Glutamatergic neuron (in vitro differentiated cells): ENCODE measurements at places on chromosomes 1 and 21.

DNA sequence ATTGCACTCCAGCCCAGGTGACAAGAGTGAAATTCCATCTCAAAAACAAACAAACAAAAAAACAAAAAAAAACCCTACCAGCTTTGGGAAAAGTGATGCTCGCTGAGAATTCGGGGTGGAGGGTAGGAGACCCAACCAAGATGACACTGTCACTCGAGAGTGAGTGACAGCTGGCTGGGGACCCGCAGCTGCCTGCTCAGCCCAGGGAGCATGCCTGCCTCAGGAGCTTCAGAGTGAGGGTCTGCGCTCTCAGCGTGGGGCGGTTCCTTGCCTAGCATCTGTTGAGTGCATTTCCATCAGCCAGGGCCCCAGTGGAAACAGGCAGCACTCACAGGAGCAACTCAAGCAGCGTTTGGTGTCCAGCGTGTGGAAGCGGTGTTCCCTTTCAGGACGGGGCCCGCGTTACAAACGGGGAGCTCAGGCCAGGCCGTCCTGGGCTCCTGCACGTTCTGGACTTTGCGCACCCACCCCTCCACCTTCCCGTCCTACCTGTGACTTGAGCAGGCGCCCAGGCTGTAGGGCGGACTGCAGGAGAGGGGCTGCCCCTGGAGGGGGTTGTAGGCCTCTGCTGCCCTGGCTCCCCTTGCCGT lies 5.9 kb downstream of the CSTB start:
- DNase-seq: peak; percentile 46

GRCh38 chr21:45282283-45283034 lies 5.2 kb downstream of the POFUT2 start:
- DNase-seq: no peak

GRCh38 chr1:66929999-66930822 lies 5.4 kb downstream of the MIER1 start:
- peak; percentile 97 for DNase-seq

DNA sequence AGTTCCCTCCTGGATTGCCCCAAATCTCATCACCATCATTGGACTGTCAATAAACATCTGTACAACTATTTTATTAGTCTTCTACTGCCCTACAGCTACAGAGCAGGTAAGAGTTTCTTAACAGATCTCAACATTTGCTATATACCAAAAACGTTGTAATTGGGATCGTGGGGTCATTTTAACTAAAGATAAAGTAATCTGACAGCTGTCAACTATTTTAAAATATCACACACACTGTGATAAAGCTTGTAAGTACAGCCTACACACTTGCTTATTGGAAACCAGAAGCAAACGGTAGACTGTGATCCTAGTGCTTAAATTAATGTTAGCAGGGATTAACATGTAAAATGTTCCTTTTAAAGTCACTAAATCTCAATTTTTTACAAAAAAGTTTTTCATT lies 7.9 kb downstream of the CEPT1 start:
- no peak for DNase-seq

DNA sequence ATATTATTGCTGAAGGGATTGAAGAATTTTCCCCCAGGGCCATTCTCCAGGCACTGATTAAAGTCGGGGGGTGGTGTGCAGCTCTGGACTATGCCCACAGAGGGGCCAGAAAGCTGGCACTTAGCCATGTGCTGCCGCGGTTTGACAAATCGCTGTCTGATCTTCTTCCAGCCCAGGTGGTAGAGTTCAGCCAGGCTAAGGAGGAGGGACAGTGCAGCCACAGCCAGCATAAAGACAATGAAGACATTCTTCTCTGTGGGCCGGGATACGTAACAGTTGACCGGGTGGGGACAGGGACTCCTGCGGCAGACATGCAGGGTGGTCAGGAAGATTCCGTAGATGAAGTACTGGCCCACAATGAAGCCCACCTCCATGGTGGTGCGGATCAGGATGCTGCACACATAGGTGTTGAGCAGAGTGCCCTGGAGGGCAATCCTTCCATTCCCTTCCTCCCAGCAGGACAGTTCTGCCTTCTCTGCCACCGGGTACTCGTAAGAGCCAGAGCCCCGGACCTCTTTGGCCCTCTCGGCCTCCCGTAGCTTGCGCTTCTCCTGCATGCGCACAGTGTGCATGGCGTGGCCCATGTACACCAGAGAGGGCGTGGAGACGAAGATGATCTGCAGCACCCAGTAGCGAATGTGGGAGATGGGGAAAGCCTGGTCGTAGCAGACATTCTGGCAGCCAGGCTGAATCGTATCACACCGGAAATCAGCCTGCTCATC lies 1.9 kb downstream of the GJA5 start:
- DNase-seq: no peak

DNA sequence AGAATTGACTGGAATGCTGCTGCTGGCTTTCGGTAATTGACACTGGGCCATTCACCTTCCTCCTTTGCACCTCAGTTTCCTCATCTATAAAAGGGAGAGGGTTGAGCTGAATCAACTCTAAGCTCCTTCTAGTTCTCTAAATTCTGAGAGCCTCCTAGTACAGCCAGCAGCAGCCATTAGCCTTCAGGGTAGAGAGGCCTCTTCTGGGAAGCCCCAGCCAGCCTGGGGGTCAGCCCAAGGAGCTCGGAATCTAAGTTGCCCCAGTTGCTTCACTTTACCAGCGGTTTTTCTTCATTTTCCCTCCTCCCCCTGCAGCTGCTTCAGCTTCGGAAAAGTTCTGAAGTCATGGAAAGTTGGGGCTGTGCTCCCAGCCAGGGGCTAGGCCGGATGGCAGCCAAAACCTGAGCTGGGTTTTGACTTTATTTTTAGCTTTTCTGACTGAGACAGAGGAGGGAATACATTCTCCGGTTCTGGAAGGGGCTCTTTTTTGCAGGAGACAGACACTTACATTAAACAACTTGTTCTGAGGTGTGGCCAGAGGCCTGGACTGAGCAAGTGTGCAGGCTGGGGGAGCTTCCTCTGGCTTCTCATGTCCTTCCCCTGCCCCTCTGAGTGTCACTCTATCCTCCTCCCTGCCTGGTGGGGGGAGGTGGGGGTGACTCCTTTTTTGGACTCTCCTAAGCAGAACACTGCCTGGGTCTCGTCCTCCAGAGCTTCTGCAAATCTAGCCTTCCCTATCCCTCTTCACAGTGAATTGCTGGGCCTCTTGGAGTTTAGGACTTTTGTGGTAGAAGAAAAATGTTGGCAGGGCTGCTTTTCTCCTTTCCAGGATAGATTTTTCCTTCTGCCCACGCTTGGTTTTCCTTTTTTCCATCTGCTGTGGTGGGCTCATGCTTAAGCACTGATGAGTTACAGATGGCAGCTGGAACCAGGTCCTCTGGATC lies 14.4 kb downstream of the LMNA start:
- DNase-seq: no peak

GRCh38 chr1:70941563-70941962 lies 106.1 kb downstream of the PTGER3 start:
- DNase-seq: no peak

- DNase-seq: no peak
These were observed 25.8 kb downstream of the ANP32E start for GRCh38 chr1:150210091-150210490.
